ENCODE measurements at places on chromosomes 1 and 21.

GRCh38 chr21:16353764-16354163 lies 624.0 kb downstream of the USP25 start:
- no peak for DNase-seq

- DNase-seq: no peak
Measured at GRCh38 chr1:67110352-67110751, 24.4 kb downstream of the C1orf141 start.

DNA sequence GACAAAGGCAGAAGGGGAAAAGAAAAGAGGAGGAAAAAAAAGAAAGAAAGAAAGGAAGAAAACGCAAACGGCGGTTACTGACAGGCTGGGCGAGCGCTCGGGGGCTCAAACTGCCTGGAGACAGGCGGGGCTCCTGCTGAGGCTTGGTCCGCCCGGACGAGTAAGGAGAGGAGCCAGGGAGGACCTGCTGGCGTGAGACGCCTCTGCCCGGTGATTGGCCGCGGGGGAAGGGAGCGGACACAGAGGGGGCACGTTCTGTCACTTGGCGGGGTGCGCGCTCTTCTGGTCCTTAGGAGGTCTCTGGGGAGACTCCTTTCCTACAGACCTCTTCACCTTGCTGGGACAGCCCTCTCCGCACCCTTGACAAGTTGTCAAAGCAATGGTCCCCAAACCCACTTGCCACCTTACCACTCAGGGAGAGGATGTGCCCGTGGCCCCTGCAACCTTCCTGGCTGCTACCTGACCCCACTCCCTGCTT lies 791 bp upstream of the PIK3R3 start:
- no peak for DNase-seq

DNA sequence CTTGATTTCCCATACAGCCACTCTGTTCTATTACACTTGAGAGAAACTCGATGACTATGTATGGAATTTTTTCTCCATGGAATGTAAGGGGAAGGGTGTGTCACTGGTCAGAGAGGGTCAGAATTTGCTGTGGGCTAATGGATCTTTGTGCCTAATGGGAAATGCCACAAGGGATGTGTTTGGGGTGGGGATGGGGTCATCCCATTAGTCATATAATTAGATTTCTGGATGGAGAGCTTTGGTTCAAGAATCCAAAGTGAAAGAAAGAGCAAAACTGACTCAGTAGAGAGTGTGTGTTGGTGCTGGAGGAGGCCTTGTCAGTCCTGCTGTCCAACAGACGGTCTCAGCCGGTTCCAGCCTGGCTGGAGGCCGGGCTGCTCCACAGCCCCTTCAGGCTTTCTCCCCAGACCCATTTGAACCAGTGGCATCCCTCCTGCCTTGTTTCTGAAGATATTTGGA lies 86.4 kb downstream of the LAMC2 start:
- peak; percentile 96 for DNase-seq

GRCh38 chr21:45923146-45923545 lies 58.4 kb upstream of the COL6A1 start:
- DNase-seq: peak; percentile 47

GRCh38 chr21:25412100-25412499 lies 195.2 kb downstream of the MRPL39 start:
- no peak for DNase-seq

DNA sequence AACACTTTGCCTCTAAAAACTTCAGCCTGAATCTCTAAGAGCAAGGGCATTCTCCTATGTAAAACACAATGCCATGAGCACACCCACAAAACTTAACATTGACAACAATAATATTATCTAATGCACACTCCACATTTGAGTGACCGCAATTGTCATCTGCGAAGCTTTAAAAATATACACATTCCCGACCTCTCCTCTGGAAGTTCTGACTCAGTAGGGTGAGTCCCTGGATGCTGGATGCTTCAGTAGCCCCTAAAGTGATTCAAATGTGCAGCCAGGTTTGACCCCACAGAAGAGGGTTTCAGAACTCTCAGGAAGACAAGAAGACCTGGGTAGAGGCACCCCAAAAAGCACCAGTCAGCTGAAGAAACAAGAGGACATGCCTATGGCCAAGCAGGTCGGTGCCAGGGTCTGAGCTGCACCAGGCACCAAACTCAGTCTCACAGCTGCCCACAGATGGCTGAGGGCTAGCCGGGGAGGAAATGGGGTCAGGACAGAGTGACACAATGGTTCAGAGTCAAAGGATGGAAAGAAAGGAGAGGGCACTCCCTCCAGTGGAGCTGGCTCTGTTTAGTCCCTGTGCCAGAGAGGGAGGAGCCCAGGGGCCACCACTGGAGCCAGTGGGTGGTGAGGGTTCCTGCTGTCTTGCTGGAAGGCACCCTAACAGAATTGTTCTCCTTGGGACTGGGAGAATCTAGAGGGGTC lies 17.4 kb downstream of the PIK3C2B start:
- DNase-seq: no peak

DNA sequence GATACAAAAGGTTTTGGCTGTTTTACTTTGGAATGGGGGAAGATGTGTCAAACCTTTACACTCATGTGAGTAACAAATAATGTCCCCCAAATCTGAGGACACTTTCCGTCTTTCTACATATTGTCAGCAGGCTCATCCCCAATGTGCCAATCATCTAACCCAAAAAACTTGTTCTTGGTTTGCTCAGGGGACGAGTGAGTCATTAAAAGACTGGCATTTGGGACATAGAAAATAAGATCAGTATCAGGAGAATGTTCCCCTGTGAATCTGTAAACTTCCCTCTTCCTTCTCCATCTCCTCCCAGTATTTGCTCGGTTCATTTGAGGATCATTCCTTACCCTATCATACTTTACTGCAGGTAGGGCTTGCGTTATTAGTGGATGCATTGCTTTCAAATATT lies 194.1 kb upstream of the RUNX1 start:
- DNase-seq: no peak

- no peak for DNase-seq
Measured at GRCh38 chr1:62336995-62337705, 17.9 kb upstream of the KANK4 start.

GRCh38 chr1:221574529-221574928 lies 167.4 kb downstream of the DUSP10 start:
- DNase-seq: peak; percentile 7

- DNase-seq: no peak
Measured at GRCh38 chr1:179817789-179818188, 59.8 kb downstream of the TOR1AIP2 start.

GRCh38 chr1:23356471-23357137 lies 12.5 kb upstream of the HNRNPR start:
- no peak for DNase-seq

- DNase-seq: no peak
Measured at GRCh38 chr1:5708346-5709245, 283.6 kb downstream of the NPHP4 start.

GRCh38 chr1:30046751-30047150 lies 676.6 kb downstream of the MATN1 start:
- DNase-seq: no peak

GRCh38 chr1:208132287-208132882 lies 111.8 kb downstream of the PLXNA2 start:
- DNase-seq: peak; percentile 70

GRCh38 chr1:198919667-198920398 lies 281.0 kb downstream of the PTPRC start:
- DNase-seq: no peak

DNA sequence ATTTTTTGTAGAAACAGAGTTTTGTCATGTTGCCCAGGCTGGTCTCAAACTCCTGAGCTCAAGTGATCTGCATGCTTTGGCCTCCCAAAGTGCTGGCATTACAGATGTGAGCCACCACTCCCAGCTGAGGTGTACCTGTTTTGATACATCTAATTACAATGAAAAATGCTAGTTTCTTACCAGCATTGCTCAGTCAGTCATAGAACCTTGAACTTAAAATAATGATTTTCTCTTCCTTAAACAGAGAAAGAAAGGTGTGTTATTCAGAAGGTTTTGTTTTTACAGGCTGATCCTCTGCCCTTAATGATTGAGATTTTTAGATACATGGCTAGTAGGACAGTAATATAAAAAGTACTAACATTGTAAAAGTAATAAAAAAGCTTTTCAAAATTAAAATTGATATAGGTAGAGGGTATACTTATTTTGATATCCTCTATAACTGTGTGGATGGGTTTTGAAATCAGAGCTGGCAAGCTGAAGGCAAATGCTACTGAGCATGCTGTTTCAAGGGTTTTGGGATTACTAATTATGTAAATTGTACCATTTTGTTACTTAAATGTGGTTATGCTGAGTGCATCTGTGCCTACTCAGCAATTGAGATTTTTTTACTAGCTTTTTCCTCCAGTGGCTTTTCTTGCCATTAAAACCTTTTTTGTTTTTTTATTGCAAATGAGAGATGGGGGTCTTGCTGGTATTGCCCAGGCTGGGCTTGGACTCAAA lies 16.1 kb downstream of the PRRC2C start:
- no peak for DNase-seq

- DNase-seq: no peak
Measured at GRCh38 chr21:37006486-37007291, at the start of gene RIPPLY3. Gene RIPPLY3, plus strand, starts transcription at chr21:37006702. Its CDS starts 71 bp downstream, at chr21:37006773.

DNA sequence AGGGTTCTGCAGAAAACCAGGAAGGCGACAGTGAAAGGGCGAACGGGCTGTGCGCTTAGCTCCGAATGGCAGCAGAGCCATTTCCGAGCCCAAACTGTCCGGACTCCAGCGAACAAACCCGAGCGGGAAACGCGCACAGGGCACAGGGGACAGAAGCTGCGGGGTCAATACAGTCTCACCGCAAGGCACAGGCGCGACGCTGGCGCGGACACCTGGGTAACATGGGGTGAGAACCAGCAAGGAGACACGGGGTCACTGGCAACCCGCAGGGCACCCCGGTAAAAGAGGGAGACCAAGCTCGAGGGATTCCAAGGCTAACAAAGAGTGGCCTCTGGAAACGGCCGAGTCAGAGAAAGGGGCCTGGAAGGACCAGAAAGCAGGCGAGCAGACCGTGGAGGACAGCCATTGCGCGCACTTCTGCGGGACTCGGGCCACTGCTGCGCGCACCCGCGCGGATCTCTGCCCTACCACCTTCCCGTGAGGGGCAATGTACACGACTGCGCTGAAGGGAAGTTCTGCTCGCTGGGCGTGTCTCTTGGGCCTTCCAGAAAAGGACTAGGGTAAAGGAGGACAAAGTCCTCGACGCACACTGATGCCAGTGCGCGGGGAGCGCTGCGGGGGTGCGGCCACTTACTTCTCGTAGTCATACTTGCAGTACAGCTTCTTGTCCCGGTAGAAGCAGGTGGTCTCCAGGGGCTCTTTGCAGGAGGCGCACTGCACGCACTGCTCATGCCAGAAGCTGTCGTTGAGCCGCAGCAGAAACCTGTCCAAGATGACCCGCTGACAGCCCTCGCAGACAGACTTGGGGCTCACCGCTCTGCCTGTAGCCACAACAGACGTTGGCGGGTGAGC lies 3.8 kb downstream of the LMX1A start:
- no peak for DNase-seq

- DNase-seq: no peak
Measured at GRCh38 chr1:233315718-233316301, 11.7 kb upstream of the MAP3K21 start.

- DNase-seq: no peak
Measured at GRCh38 chr21:31405604-31406003, 61.5 kb upstream of the TIAM1 start.

DNA sequence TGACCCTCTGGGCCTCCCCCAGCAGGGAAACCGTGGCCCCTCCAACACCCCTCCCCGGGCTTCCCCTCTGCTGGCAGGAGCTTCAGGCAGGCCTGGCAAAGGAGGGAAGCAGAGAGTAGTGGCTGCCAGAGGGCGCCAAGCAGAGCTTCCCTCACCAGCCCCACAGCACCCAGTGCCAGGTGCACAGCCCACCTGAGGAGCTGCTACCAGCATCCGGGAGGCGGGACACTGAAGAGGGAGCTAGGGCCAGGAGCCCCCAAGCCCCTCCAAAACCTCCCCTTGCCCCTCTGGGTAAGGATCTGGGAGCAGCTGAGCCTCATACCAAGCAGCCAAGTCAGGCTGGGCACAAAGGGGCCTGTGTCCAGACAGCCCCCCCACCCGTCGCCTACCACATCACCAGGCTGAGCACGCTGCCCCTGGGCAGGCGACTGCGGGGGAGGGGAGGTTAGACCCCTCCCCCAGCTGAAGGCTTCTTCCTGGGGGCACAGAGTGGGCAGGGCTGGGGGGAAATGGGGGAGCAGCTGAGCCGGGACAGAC lies 19.6 kb downstream of the CCDC24 start:
- no peak for DNase-seq

GRCh38 chr1:90708826-90709225 lies 8.3 kb downstream of the BARHL2 start:
- no peak for DNase-seq

DNA sequence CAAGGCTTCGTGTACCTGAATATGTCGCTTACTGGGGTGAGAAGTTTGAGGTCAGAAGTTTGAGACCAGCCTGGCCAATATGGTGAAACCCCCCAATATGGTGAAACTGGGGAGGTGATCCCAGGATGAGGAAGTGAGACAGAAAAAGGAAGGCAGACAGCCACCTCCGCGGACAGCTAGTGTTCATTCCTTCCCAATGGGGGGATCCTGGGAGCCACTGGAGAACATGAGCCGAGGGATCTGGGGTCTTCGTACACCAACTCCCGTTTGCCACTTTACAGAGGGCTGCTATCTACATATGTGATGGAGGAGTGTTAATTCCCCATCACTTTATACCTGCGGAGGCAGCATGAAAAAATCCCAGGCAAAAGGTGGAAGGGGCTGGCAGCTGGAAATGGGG lies 19.6 kb upstream of the IFFO2 start:
- no peak for DNase-seq

DNA sequence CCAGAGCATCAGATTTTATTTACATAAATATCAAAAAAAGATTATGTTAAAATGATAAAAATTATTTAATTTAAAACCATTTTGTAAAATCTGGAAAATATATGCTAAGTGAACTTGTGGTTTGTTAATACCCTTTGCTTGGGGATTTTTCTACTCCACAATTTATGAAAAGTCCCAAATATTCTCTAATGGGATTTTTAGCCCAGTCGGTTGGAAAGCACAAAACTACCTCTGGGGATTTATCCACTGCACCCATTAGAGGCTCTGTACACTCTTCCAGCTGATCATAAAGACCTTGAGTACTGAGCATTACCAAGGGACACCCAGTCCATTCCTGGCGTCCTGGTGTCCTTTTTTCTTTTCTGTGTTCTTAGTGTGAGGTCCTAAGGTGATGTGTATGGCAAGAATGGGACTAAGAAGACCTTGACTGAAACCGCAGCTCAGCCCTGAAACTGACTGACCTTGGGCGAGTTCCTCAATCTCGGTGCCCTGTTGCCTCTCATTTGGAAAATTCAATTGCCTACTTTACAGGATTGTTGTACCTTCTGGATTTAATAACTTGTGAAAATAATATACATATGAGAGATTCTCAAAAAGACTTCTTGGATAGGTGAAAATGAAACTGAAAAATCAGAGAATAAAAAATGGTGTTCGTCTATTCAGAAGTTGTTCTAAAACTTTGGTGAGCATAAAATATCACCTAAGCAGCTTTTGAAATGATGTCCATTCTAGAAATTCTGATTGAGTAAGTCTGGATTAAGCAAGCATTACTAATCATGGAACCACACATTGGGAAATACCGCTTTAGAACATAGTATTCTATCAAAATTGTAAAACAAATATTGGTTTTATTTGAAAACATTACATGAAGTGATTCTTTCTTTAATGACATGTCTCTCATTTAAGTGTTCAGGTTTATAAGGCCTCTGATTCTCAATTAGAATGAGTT lies 21.5 kb upstream of the SAMSN1 start:
- no peak for DNase-seq

- no peak for DNase-seq
Measured at GRCh38 chr21:44804762-44805161, 3.1 kb upstream of the UBE2G2 start.

GRCh38 chr1:114319418-114319817 lies 165.7 kb upstream of the SYT6 start:
- DNase-seq: peak; percentile 24

GRCh38 chr1:114177282-114177681 lies 23.6 kb upstream of the SYT6 start:
- DNase-seq: no peak
